H54 (cell line): ENCODE measurements at places on chromosomes 6 and 20.

DNA sequence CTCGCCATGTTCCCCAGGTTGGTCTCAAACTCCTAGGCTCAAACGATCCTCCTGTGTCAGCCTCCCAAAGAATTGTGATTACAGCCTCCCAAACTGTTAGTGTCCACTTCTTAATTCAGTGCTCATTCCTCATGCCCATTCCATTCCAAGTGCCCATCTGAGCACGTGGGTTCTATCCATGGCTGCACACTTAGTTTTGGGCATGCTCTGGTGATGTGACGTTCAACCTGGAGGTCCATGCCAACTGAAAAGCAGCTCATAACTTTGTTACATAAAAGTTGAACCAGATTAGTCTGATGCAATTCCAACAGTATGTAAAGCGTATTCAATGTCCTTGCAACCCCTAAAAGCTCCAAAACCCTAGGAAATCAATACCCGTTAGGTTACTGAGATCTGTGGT is 11.5 kb downstream of the SNX9 start:
- DNase-seq = no peak

DNA sequence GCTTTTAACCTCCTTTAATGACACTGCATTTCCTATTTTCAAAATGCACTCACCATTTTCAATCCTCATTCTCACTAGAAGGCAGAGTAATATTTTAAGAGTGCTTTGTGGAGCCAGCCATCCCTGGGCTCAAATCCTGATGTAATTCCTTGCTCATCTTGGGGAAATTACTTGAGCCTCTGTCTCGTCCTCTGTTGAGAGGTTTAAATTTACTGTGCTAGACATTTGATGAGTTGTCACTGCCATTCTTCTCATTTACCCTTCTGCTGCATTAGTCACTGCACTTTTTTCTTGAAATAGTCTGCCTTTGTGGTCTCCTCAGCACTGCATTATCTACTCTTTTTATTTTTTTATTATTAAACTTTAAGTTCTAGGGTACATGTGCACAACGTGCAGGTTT is 150.0 kb upstream of the HDDC2 start:
- no peak for DNase-seq

DNA sequence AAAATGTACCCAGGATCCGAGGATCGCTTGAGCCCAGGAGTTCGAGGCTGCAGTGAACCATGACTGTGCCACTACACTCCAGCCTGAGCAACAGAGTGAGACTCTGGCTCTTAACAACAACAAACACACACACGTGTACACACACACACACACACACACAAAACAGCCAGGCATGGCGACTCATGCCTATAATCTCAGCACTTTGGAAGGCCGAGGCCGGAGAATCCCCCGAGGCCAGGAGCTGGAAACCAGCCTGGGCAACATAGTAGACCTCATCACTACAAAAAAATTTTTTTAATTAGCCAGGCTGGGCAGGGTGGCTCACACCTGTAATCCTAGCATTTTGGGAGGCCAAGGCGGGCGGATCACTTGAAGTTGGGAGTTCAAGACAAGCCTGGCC is 23.3 kb upstream of the ARFGEF2 start:
- no peak for DNase-seq

DNA sequence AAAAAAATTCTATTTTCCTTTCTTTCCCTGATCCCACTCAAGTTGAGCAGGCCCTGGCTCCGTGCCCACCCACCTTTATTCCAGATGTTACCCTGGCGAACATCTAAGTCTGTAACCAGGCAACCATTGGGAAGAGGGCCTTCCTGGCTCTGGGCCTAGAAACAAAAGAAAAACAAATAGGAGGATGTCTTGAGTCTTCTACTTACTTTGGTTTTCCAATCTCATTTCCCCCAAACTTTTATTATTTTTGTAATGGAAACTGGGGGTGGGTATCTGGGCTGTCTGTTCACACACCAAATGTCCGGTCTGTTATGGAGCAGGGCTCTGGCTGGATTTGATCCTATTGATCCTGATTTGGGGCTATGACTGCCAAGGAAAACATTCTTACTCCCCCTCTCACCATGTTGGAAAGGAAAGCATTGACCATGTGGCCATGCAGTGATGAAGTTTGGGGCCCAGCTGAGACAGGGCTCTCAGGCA is 744.1 kb downstream of the DHX35 start:
- DNase-seq = no peak

GRCh38 chr20:668050-668449 is 7.6 kb downstream of the SCRT2 start:
- no peak for DNase-seq

DNA sequence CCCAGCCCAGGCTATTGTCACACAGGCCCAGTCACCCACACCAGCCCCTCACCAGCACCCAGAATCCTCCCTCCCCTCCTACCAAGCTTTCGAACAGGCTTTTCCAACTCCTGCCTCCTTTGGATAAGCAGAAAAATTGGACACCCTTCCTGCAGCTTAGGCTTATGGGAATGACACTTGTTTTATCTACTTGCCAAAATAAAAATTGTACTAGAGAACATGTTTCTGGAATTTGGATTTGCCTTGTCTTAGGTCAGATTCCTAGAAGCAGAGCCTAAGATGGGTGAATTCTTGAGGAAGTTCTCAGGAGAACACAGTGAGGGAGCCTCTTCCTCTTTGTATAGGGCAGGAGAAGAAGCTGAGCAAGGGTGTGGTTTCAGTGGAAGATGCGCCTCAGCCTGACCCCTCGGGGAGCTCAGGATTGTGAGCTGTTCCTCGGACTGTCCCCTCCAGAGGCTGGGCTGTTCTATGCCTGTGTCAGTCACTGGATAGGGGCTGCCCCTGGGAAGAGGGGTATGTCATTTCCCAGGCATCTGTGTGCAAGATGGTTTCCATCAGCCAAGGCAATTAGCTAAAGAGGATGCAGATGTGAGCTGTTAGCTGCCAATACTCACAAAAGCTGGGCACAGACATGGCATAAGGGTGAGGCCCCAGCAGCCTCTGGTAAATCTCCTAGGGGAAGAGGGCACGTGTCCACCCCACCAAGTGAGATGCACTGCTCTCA is 33.9 kb downstream of the ITPR3 start:
- DNase-seq = no peak

- DNase-seq = no peak
Measured at GRCh38 chr6:12414096-12414675, 124.0 kb downstream of the EDN1 start.

GRCh38 chr20:23314699-23315098 is 35.9 kb upstream of the NXT1 start:
- DNase-seq = no peak
